ENCODE measurements at places on chromosomes 2 and 18.
A peak's percentile ranks its signal among the peaks of the same experiment; 100 is the strongest.

DNA sequence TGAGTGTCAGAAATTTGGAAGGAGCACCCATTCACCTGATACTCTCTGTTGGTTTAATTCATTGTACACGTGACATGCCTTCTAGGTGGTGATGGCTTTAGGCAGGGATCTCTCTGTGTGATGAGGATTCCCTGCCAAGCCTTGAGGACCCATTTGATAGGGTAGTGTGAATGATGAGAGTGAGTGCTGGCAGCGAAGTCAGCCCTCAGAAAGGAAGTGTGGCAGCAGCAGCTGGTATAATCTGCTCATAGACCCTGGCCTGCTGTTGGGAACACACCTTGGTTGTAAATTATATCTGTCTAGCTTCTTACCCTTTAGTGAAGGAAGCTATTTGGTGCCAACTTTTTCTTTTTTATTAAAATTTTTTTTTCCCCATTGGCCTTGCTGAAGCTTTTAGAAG, 164.5 kb downstream of the HAUS1 start:
- DNase-seq: no peak

DNA sequence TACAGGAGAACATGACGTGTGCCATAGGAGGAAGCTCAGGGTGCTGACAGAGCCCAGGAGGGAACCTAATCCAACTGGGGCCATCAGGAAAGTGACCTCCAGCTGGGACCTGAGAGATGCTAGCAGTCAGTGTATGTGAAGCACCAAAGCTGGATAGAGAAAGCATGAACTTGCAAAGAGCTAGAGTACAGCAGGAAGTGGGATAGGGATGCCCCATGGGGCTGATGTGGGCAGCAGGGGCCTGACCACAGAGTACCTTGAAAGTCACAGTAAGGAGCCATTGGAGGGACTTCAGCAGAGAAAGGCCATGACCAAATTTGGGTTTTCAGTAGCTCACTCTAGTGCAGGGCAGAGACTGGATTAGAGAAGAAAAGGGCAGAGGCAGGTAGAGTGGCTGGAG, 91.6 kb upstream of the TTC39C start:
- DNase-seq: no peak

GRCh38 chr18:5628512-5629255, 84.9 kb upstream of the EPB41L3 start:
- no peak for DNase-seq

- no peak for DNase-seq
Measured at GRCh38 chr18:59907172-59907571, 7.4 kb downstream of the PMAIP1 start.

DNA sequence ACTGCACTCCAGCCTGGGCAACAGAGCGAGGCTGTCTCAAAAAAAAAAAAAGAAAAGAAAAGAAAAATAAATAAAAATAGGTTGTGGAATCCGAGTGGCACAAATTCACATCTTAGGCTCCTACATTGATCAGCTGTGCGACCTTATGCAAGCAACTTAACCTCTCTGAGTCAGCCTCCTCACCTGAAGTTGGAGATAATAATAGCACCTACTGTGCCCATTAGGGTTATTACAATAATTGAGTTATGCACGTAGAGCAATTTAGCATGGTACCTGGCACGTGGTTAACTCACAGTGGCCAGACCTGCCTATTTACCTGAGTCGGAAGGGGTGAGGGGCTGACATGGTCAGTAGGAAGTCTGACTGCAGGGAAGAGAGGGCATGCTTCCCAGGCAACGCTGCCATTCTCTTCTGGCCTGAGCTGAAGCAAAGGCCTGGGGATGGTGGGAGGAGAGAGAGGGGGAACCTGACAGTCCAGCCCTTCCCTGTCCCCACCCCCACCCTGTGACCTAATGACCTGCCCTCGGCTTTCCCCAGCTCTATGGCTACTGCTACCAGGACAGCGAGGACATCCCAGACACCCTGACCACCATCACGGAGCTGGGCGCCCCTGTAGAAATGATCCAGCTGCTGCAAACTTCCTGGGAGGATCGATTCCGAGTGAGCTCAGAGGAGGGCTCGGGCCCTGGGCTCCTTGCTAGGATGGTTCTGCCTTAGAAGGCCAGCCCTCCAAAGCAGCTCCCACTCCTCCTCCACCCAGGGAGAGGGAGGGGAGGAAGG, 5.1 kb downstream of the PKDCC start:
- no peak for DNase-seq

DNA sequence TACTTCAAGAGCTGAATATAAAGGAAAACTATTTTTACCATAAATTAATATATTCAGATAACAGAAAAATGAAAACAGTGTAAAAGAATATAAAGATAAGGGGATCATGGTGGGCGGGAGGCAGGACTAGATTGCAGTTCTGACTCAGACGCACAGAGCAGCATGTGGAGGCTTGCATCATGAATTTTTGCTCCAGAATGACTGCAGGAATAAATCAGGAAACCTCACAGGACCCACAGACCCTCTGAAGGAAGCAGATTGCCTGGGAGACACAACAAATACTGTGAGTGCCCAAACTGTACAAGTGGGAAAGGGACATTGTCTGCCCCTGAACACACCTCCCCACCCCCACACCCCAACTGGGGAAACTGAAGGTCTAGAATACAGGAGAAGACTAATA, 19.2 kb upstream of the SIGLEC15 start:
- no peak for DNase-seq

DNA sequence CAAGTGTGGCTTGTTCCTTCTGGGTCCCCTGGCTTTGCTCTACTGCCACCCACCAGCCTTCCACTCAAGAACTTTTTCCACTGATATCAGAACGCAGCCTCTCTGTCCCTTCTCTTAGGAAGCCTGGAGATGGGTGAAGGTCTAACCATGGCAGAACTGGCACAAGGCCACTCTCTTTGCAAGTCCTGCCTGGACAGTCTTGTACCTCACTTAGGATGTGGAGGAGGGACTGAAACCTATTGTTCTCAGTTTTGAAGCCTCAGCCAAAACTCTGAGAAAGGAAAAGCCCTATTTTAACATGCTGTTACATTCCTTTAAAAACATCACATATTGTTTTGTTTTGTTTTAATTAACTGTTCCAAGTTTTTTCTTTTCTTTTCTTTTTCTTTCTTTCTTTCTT, 58.9 kb upstream of the NCOA1 start:
- no peak for DNase-seq

DNA sequence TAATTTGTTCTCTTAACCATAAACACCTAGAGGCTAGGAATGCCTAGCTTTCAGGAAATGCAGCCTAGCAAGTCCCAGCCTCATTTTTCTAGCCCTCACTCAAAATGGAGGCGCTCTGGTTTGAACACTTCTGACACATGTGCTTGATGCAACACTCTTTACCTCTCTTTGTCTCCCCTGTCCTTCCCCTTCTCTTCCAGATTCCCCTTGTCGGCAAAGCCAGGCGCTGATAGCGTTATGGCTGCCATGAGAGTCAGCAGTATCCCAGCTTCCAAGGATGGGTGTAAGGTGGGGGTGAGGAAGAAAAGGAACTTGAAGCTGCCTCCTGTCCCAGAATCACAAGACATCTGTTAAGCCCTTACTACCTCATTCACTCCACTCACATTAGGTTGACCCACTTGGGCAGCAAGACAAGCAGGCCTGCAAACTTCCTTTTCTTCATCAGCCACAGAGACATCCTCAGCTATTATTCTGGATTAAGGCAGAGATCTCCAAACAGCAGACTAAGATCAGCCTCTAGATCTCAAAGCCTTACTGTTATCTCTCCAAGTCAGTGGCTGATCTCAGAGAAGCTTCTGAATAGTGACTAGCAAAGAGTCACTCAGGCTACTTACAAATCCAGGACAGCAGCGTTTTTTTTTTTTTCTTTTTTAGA, 1.9 kb upstream of the ST3GAL5 start:
- no peak for DNase-seq

DNA sequence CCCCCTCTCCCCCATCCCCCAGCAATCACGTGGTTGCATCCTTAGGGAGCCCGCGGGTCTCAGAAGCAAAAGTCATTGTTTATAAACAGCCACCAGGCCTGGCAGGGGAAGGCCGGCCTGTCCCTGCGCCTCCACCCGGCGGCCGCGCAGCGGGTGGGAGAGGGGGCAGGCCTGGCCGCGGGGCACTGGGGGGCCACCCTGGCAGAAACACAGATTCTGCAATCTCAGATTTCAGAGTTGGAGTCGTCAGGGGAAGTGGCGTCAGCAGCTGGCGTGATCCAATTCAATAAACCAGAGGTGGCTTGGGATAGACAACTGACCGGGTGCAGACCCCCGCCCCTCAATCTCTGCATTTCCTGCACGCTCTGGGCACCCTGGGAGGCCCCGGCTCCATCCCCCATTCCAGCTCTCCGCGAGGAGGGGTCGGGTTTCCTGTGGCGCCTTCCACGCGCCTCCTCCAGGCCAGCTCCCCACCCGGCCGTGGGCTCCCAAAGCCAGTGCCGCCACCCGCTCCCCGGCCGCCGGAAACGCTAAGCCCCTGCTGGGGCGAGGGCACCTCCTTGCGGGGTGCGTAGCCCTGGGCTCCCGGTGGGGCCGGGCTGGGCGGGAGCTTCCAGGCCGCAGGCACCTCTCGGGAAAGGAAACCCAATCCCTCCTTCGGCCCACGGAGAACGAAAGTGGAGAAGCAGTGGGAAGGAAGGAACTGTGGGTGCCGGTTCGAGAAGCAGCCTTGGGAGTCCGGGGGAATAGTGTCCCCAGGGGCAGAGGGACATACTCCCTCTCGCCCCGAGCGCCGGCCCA, 1.1 kb downstream of the BIN1 start:
- DNase-seq: peak; percentile 52

DNA sequence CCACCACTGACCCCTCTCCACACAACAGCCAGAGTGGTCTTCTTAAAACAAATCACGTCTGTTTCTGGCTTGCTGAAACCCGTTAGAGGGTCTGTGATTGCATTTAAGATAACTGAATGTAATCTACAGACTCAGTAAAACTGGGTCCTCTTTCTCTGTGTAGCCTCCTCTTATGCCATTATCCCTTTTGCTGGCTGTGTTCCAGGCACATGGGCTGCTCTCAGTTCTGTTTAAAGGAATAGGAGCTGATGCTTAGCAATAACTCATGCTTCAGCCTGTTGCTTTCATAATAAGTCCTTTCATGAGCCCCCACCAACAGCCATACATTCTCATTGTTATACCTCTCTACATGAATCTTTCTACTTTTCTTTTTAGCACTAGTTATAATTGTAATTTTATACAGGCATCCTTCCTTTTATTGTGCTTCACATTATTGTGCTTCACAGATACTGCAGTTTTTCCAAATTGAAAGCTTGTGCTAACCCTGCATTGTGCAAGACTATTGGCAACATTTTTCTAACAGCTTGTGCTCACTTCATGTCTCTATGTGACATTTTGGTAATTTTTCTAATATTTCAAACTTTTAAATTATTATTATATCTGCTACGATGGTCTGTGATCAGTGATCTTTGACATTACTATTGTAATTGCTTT, 782.6 kb downstream of the MBD2 start:
- no peak for DNase-seq

DNA sequence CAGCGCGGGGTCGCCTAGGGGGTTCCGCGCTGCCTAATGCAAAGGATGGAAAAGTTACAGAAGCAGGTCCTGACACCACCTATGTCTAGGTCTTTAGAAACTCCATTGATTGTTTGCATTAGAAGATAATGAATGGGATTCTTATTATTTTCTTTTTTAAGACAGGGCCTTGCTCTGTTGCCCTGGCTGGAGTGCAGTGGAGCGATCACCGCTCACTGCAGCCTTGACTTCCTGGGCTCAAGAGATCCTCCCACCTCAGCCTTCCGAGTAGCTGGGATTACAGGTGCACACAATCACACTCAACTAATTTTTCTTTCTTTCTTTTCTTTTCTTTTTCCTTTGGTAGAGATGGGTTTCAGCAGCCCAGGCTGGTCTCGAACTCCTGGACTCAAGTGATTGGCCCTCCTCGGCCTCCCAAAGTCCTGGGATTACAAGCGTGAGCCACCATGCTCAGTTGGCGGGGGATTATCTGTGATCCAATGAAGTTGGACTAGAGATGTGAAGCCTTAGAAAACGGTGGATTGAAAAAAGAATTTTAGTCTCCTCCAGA, 761 bp upstream of the IDH1 start:
- no peak for DNase-seq

DNA sequence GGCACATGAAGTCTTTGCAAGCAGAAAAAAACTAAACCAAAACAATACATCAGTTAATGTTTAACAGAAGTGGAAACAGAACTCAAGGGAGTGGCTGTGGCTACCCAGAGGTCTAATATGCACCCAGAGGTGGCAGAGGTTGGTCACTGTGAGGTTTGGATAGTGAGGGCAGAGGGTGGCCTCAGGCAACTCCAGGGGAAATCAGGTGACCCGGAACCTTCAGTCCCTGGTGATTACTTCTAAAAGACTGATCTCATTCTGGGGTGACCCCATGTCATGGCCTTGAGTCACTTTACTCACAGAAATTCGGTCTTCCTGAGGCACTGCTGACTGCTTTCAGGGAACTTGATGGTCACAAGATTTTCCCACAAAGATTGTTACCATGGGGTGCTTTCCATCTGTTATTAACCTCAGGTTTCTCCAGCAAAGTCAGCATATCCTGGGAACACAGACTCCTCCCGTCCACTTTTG, 99.4 kb downstream of the TMEM17 start:
- no peak for DNase-seq

DNA sequence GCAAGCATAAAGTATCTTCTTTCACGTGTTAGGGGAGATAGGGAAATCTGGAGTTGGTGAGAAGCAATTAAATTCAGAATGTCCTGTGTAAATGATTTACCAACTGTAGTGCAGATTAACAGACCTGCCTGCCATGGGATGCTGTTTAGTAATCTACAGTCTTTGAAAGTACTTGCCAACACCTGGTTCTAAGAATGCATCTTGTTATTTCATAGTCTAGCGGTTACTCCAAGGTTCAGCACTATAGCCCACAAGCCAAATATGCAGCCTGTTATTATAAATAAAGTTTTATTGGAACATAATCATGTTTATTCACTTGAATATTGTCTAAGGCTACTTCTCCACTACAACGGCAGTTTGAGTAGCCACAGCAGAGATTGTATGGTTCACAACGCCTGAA, 100.8 kb downstream of the OSBPL6 start:
- DNase-seq: no peak

DNA sequence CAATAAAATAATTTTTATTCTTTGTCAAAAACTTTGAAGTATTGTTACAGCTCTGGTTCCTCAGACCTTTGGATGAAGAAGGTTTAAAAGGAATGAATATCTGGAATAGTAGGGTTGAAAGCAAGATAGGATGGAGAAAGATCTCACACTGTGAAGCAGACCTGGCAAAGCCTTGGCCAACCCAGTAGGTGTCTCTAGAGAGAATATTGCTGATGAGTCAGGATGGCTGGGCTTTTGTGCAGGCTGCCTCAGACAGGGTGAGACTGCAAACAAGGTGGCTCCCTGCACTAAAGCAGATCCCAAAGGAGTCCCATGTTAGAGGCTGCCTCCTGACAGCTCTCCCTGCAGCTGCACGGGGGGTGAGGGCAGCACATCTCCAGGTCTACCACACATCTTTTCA, 226.0 kb upstream of the ITGA4 start:
- DNase-seq: no peak

- DNase-seq: no peak
Measured at GRCh38 chr2:219421323-219421722, 3.1 kb downstream of the DES start.

DNA sequence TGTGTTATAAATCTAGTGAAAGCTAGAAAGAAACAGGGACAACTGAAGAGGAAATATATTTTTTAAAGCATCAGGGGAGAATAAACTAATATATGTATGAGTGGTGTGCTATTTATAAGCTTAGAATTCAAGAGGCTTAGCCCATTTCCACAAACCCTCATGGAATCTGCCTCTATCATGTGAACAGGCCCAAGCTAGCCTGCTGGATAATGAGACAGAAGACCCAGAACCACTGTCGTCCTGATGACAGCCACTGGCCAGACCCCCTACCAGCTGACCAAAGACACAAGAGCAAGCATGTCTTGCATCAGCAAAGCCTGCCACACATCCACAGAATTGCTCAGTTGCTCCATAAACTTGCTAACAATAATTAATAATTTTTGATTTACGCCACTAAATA, 382.3 kb upstream of the NXPH2 start:
- no peak for DNase-seq
